Mesothelial cell of epicardium (in vitro differentiated cells): ENCODE measurements at places on chromosomes 16 and 17. TPM values are rescaled to one million over a fixed set of nuclear protein-coding genes. Genes with fewer than 3 reads are reported as not detected.

The SNRNP25 gene
- total RNA-seq = 33.1 to 34.8 TPM (median 33.9 TPM) in 3 replicates

The KRT33B gene
- total RNA-seq = not detected in 3 replicates

GRCh38 chr16:16021988-16022682 lies 72.7 kb downstream of the ABCC1 start:
- H3K4me1 ChIP-seq = peaks cover 18% of the 10 kb centered on the region
- H3K4me3 ChIP-seq = no peak overlapping the region
- H3K27ac ChIP-seq = peak overlapping the region; percentile 73
- H3K27me3 ChIP-seq = no peaks in the 10 kb centered on the region

GRCh38 chr17:17641621-17642409 lies 39.4 kb upstream of the RAI1 start:
- no peaks in the 10 kb centered on the region for H3K36me3 ChIP-seq
- peak; percentile 69 for DNase-seq
- no peak overlapping the region for H3K4me3 ChIP-seq
- peaks cover 2% of the 10 kb centered on the region for H3K27me3 ChIP-seq
- peaks cover 4% of the 10 kb centered on the region for H3K4me1 ChIP-seq

DNA sequence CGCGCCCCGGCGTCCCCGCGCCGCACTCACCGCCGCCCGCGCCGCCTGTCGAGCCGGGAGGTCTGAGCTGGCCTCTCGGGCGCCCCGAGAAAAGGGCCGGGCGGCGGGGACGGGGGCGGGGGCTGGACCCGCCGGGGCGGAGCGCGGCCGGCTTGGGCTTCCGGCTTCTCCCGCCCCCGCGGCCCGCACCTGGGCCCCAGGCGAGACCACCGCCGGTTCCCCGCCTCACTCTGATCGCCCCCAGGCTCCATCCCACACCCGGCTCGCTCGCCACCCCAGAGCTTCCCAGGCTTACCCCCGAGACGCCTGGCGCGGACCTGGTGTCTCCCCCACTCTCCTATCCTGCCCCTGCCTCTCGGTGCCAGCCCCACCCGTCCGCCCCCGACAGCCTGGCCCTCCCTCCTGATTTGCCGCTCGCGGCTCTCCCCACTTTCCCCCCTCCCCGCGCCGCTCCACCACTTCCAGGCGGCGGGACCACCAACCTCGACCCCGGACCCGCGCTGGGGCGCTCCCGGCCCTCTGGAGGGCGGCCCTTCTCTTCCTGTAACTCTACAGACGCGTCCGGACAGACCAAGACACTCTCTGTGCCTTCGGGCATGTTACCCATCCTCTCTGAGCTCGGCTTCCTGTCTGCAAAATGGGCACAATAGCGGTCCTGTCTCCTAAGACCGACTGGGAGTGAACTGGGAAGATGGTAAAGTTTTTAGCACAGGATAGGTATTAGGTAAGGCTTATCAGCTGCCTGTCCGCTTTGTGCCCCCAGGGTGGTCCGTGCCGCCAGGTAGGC lies at the start of gene LITAF:
Gene LITAF, minus strand, starts transcription at position 64 of the 787 bp plus-strand sequence. CDS start 30,189 bp downstream, outside the sequence.
- peaks cover 38% of the 10 kb centered on the region for H3K4me1 ChIP-seq
- H3K4me3 ChIP-seq = peak within 1 kb of the TSS; percentile 80
- DNase-seq = peak; percentile 60
- H3K27me3 ChIP-seq = no peaks in the 10 kb centered on the region
- peak within 1 kb of the TSS; percentile 81 for H3K27ac ChIP-seq

DNA sequence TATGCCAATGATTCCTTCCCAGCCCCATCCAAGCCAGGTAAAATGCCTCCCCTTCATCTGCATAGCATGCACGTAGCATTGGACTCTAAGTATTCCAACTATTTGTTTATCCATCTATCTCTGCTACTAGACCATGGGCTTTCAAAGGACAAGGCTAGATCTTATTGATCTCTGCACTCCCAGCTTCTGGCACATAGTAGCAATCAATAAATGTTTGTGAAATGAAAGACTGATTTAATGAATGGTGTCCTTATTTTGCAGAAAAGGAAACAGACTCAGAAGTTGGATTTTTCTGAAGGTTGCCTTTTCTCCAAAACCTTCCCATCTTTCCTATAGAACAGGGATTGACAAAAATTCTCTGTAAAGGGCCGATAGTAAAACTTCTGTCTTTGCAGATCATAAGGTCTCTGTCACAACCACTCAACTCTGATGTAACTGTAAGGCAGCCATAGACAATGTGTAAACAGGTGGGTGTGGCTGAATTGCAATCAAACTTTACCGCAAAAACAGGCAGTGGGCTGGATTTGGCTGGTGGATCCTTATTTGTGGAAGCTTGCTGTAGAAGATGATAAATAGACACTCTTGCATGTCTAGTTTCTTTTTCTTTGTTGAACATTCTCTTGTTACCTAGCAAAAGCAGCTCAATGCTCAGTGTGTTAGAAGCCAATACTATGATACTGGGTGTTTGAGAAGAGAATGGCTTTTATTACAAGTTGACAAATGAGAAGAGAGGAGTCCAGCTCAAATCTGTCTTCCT lies 7.6 kb upstream of the CMTR2 start:
- peaks cover 12% of the 10 kb centered on the region for H3K4me1 ChIP-seq
- no peaks in the 10 kb centered on the region for H3K36me3 ChIP-seq
- H3K27me3 ChIP-seq = peaks cover 19% of the 10 kb centered on the region

- no peak for DNase-seq
- no peaks in the 10 kb centered on the region for H3K36me3 ChIP-seq
- no peaks in the 10 kb centered on the region for H3K27me3 ChIP-seq
- no peak overlapping the region for H3K4me3 ChIP-seq
- no peak overlapping the region for H3K27ac ChIP-seq
Measured at GRCh38 chr17:60604686-60605334, 4.8 kb downstream of the PPM1D start.

- DNase-seq = no peak
- no peaks in the 10 kb centered on the region for H3K36me3 ChIP-seq
- no peak overlapping the region for H3K4me3 ChIP-seq
- H3K4me1 ChIP-seq = peaks cover 37% of the 10 kb centered on the region
Measured at GRCh38 chr16:1926271-1926670, 8.1 kb upstream of the HS3ST6 start.

DNA sequence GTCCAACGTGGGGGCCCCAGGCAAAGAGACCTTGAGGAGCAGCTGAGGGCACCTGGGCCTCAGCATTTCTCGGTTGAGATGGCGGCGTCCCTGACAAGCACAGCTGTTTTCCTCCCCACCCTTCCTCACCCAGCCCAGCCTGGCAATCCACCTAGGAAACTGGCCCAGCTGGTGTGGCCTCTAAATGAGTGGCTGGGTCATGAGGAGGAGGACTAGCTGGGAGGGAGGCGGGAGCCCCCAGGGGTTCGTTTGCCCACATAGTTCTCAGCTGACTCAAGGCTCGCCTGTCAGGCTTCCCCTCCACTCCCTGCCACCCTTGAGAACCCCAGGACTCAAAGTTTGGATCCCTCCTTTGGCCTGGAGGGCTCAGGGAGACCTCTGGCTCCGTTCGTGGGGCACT lies 5.9 kb downstream of the RNF222 start:
- peaks cover 10% of the 10 kb centered on the region for H3K27me3 ChIP-seq
- no peak for DNase-seq
- H3K4me3 ChIP-seq = no peak overlapping the region
- no peak overlapping the region for H3K27ac ChIP-seq

GRCh38 chr17:78184351-78184750 lies 2.5 kb downstream of the TK1 start:
- peaks cover 15% of the 10 kb centered on the region for H3K36me3 ChIP-seq
- H3K27me3 ChIP-seq = no peaks in the 10 kb centered on the region
- H3K4me3 ChIP-seq = no peak overlapping the region

- no peaks in the 10 kb centered on the region for H3K36me3 ChIP-seq
- no peak overlapping the region for H3K27ac ChIP-seq
- DNase-seq = no peak
- no peaks in the 10 kb centered on the region for H3K4me1 ChIP-seq
- peaks cover 82% of the 10 kb centered on the region for H3K27me3 ChIP-seq
Measured at GRCh38 chr17:36695082-36695481, 93.7 kb downstream of the MRM1 start.

GRCh38 chr17:77227461-77228240 lies 86.9 kb downstream of the SEC14L1 start:
- H3K36me3 ChIP-seq = no peaks in the 10 kb centered on the region
- no peaks in the 10 kb centered on the region for H3K27me3 ChIP-seq
- H3K4me1 ChIP-seq = no peaks in the 10 kb centered on the region
- DNase-seq = no peak
- H3K27ac ChIP-seq = no peak overlapping the region
- H3K4me3 ChIP-seq = no peak overlapping the region

DNA sequence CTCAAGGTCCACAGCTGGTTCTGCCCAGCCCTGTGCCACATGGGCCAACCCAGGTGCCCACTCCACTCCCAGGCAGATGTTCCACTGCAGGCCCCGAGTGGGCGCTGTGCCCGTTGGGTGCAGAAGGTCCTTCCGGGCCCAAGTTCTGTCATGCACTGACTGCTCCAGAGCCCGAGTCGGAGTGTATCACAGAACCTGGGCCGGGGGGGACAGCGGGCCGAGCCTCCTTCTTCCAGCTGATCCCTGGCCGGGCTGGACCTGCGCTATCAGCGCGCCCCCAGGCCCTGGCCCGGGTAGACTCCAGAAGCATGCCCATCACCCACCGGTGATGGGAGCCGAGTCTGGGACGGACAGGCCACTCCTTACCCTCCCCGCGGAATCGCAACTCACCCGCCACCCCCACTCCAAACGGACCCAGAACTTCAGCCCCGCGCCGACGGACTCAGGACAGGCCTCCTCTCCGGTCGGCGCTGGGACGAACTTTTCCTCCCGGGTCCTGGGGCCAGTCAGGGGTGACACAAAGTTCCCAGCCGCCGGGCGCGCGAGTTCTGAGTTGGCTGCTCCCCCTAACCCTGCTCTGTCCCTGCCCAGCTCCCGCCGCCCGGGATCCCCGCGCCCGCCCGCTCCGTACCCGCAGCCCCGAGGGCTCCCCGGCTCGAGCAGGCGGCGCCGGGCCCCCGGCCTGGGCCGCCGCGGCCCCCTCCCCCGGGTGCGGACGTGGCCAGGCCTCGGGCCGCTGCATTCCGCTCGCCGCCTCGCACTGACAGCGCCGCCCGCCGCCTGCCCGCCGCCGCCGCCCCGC lies at the start of gene COPZ2:
Gene COPZ2, minus strand, starts transcription at position 762 of the 802 bp plus-strand sequence. Its CDS starts 20 bp downstream, at position 742.
- peaks cover 10% of the 10 kb centered on the region for H3K4me1 ChIP-seq
- H3K27me3 ChIP-seq = peaks cover 11% of the 10 kb centered on the region
- peak within 1 kb of the TSS; percentile 78 for H3K4me3 ChIP-seq
- H3K27ac ChIP-seq = peak within 1 kb of the TSS; percentile 90
- H3K36me3 ChIP-seq = no peaks in the 10 kb centered on the region

- no peaks in the 10 kb centered on the region for H3K36me3 ChIP-seq
- no peaks in the 10 kb centered on the region for H3K4me1 ChIP-seq
- peaks cover 2% of the 10 kb centered on the region for H3K27me3 ChIP-seq
- no peak overlapping the region for H3K4me3 ChIP-seq
- H3K27ac ChIP-seq = no peak overlapping the region
- no peak for DNase-seq
Measured at GRCh38 chr17:63932721-63933120, 590 bp upstream of the CD79B start.

- H3K27ac ChIP-seq = no peak overlapping the region
- H3K27me3 ChIP-seq = peaks cover 10% of the 10 kb centered on the region
- peaks cover 11% of the 10 kb centered on the region for H3K4me1 ChIP-seq
- no peaks in the 10 kb centered on the region for H3K36me3 ChIP-seq
Measured at GRCh38 chr17:15273141-15273793, 8.1 kb upstream of the PMP22 start.

- H3K4me1 ChIP-seq = peaks cover 19% of the 10 kb centered on the region
- peaks cover 32% of the 10 kb centered on the region for H3K27me3 ChIP-seq
- no peak overlapping the region for H3K27ac ChIP-seq
- DNase-seq = no peak
Measured at GRCh38 chr16:58497468-58497867, 2.5 kb upstream of the NDRG4 start.

DNA sequence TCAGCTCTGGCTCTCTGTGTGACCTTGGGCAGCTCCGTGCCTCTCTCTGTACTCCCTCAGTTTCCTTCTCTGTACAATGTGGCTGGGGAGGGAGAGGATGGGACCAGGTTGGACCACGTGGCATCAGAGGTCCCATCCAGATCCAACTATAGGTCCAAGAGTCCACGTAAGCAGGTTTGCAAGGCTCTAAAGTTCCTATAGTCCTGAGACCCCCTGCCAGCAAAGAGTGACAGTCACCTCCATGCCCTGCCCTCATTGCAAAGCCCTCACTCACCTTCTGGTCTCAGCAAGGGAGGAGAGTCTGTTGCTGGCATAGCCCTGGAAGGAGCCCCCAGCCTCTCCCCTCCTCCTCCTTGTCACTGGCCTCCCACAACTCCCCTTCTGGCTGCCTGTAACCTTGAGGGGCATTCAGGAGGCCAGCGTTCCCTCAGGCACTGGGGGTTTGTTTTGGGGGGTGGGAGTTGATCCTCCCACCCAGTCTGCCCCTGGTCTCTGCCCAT lies 6.1 kb upstream of the DRC7 start:
- H3K36me3 ChIP-seq = no peaks in the 10 kb centered on the region
- no peaks in the 10 kb centered on the region for H3K27me3 ChIP-seq
- H3K4me3 ChIP-seq = no peak overlapping the region
- no peak overlapping the region for H3K27ac ChIP-seq
- peaks cover 9% of the 10 kb centered on the region for H3K4me1 ChIP-seq

GRCh38 chr16:28937222-28937876 lies 5.6 kb downstream of the CD19 start:
- no peaks in the 10 kb centered on the region for H3K36me3 ChIP-seq
- no peak for DNase-seq

DNA sequence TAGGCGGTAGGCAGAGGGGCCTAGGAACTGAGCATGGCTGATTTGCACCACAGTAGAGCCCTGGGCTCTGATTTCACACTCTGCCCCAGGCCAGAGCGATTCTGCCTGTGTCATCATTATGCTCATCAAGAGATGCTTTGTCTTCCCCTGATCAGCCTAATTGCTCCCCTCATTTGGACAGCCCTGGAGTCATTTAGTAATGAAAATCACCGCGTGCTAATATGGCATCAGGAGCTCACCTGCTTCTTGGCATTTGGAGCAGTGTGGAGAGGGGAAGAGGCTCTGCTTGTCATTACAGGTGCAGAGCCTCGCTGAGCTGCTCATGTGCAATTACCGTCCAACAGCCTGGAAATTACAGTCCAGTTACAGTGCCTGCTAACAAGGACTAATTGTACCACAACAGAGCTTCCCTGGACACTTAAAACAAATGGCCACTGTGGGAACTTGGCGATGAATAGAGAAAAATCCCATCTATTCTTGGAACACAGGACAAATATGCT lies 157.1 kb upstream of the WSCD1 start:
- no peaks in the 10 kb centered on the region for H3K4me1 ChIP-seq
- peaks cover 12% of the 10 kb centered on the region for H3K27me3 ChIP-seq
- DNase-seq = no peak
- H3K27ac ChIP-seq = no peak overlapping the region
- H3K4me3 ChIP-seq = no peak overlapping the region

DNA sequence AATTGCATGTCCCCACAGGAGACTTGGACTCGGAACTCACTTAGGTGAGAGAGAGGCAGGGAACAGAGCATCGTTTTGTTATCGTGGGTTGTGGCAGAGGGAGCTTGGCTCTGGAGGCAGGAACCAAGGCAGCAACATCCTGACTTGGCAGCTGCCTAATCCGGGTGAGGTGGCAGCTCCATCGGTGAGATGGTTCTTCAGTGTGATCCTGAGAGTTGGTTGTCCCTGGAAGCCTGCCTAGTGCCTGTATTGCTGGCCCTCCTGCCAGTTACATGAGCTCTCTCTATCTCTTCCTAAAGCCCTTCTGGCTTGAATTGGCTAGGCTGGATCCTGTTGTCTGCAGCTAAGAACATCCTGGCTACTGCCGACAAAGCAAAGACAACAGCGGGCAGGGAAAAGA lies 19.9 kb upstream of the SEC14L1 start:
- no peaks in the 10 kb centered on the region for H3K27me3 ChIP-seq
- peaks cover 27% of the 10 kb centered on the region for H3K4me1 ChIP-seq
- H3K27ac ChIP-seq = no peak overlapping the region
- H3K36me3 ChIP-seq = no peaks in the 10 kb centered on the region
- no peak for DNase-seq
